COR-L47 (cell line): ENCODE measurements at places on chromosomes 6 and 20.

DNA sequence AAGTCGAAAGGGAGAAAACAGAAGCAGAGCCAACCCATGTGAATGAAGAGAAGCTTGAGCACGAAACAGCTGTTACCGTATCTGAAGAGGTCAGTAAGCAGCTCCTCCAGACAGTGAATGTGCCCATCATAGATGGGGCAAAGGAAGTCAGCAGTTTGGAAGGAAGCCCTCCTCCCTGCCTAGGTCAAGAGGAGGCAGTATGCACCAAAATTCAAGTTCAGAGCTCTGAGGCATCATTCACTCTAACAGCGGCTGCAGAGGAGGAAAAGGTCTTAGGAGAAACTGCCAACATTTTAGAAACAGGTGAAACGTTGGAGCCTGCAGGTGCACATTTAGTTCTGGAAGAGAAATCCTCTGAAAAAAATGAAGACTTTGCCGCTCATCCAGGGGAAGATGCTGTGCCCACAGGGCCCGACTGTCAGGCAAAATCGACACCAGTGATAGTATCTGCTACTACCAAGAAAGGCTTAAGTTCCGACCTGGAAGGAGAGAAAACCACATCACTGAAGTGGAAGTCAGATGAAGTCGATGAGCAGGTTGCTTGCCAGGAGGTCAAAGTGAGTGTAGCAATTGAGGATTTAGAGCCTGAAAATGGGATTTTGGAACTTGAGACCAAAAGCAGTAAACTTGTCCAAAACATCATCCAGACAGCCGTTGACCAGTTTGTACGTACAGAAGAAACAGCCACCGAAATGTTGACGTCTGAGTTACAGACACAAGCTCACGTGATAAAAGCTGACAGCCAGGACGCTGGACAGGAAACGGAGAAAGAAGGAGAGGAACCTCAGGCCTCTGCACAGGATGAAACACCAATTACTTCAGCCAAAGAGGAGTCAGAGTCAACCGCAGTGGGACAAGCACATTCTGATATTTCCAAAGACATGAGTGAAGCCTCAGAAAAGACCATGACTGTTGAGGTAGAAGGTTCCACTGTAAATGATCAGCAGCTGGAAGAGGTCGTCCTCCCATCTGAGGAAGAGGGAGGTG is 38.7 kb downstream of the ZBTB2 start:
- DNase-seq = no peak

- DNase-seq = no peak
Measured at GRCh38 chr6:22099231-22099630, 197.6 kb downstream of the PRL start.

DNA sequence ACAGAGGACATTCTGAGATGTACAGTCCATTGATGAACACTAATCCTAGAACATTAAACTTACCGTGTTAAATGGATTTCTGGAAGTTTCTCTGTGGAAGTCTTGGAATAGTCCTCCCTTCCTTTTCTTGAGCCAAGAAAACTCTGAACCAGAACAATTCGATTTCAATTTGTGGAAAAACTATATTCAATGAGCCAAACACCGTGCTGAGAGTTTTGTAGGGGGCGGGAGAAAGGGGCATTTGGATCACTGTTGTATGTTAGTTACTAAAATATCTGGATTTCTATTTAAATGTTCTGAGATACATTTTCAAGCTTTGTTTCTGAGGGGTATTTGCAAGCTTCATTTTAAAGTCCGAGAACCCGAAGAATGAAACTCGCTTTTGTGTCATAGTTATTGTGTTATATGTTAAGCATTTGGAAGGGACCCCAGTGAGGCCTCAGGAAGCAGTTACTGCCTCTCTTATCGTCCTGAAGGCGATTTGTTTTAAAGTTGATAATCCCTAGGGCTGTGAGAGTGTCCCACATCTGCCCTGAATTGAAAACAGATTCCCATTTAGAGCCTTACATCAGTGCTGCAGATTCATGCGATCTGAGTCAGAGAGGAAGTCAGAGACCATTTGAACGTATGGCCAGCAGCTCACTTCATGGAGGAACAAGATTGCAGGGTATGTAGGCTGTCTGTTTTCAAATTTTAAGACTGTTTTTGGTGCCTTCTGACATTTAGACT is 70.8 kb upstream of the SASH1 start:
- no peak for DNase-seq

DNA sequence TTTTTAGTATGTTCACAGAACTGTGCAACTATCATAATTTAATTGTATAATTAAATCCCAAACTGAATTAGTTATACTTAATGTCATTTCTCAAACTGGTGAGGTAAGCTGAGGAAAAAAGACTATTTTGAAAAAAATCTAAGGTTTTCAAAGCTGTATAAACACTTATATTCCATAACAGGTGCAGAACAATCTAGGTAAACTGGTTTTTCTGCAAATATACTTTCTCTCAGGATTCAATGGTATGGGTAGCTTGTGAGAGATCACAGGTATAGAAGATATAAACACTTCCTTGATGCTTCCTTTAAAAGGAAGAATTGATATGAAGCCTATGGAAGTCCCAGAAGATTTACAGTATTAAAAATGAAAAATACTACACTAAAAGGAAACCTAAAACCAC is 33.7 kb downstream of the NOL7 start:
- DNase-seq = no peak
